ENCODE measurements at places on chromosomes 16 and 17.

DNA sequence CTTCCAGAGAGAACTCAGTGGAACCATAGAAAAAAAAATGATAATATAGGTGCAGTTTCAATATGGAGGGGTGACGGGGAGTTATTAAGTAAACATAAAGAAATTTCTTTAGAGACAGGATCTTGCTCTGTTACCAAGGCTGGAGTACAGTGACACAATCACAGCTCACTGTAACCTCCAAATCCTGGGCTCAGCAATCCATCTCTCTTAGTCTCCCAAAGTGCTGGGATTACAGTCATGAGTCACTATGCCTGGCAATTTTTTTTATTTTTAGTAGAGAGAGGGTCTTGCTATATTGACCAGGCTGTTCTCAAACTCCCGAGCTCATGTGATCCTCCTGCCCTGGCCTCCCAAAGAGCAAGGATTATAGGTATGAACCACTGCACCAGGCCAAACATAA, 48.8 kb downstream of the NLRC5 start:
- H3K4me3 ChIP-seq: no peak overlapping the region
- no peaks in the 10 kb centered on the region for H3K4me1 ChIP-seq
- no peak overlapping the region for H3K27ac ChIP-seq
- DNase-seq: no peak
- no peaks in the 10 kb centered on the region for H3K27me3 ChIP-seq

GRCh38 chr17:12996941-12997340, 20.9 kb downstream of the ELAC2 start:
- no peaks in the 10 kb centered on the region for H3K4me1 ChIP-seq
- no peaks in the 10 kb centered on the region for H3K27me3 ChIP-seq
- DNase-seq: no peak

GRCh38 chr16:1112506-1113184, 16.6 kb upstream of the C1QTNF8 start:
- no peaks in the 10 kb centered on the region for H3K36me3 ChIP-seq
- no peak overlapping the region for H3K4me3 ChIP-seq
- H3K27ac ChIP-seq: no peak overlapping the region
- DNase-seq: no peak

DNA sequence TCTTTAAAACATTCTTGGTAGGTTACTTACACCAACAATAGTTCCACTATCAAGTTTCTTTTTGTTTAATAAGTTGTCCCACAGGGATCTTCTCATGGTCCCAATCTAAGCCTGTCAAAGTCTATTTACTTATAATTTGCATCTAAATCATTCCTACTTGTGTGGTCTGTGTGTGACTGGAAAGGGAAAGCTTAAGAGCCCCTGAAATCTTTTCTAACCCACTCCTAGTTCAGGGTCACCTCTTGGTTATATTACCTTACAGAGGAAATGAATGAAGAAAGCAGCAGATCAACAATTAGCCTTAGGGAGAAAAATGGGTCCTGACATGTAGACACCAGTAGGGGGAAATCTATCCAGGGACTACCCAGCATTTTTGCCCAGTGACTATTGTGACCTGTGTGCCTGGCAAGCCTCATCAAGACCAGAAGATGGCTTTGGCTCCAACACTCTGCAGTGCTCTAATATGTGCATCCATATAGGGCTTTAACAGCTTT, 110.4 kb upstream of the HAS3 start:
- H3K4me1 ChIP-seq: no peaks in the 10 kb centered on the region
- H3K27me3 ChIP-seq: no peaks in the 10 kb centered on the region
- DNase-seq: no peak
- no peak overlapping the region for H3K4me3 ChIP-seq
- no peaks in the 10 kb centered on the region for H3K36me3 ChIP-seq

DNA sequence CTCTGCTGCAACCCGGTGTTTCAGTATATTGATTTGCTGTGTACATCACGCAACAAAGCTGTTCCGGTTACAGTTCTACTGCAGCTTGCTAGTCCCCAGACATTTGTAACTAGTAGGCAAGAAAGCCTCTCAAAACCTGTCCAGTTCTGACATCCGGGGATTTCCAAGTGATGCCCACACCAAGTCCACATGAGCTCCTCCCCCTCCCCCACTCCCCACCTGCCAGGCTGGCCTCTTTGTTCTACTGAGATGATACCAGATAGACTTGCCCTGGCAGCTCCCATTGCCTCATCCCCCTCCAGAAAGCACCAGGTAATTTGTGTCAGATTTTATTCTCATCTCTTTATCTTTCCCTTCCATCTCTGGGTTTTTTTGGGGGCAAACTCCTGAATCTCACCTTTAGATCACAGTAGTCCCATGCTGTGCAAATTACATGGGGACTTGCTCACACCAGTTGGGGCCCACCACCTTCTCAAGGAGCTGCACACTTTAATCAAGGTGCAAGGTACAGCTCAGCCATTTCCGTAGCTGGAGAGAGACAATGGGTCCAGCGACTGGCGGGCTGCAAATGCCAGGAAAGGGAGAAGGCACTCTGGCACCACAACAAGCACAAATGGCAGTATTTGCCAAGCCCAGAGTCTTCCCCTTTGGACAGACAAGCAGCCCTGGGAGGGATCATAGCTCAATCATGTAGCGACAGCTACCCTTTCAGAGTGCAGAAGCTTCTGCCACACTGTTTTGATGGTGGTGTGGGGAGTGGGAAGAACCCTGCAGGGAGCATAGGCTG, 183.1 kb downstream of the CYLD start:
- H3K4me3 ChIP-seq: no peak overlapping the region
- H3K36me3 ChIP-seq: no peaks in the 10 kb centered on the region
- no peaks in the 10 kb centered on the region for H3K27me3 ChIP-seq
- H3K4me1 ChIP-seq: no peaks in the 10 kb centered on the region

- no peaks in the 10 kb centered on the region for H3K27me3 ChIP-seq
- no peak overlapping the region for H3K27ac ChIP-seq
- H3K4me3 ChIP-seq: no peak overlapping the region
- no peak for DNase-seq
Observed at GRCh38 chr16:79217375-79218011, 383.0 kb downstream of the MAF start.

DNA sequence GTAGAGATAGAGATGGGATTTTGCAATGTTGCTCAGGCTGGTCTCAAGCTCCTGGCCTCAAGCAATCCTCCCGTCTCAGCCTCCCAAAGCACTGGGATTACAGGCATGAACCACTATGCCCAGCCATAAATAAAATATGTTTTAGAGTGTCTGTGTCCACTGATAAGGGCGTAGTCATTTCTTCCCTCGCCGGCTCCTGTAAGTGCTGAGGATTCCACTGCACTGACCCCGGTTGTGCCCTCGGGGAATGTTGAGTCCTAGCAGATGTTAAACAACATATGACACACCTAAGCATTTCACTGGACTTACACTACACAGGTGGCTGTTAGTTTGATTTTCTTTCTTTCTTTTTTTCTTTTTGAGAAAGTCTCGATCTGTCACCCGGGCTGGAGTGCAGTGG, 5.6 kb upstream of the SHMT1 start:
- no peak overlapping the region for H3K27ac ChIP-seq
- H3K4me1 ChIP-seq: no peaks in the 10 kb centered on the region
- H3K27me3 ChIP-seq: no peaks in the 10 kb centered on the region
- no peak overlapping the region for H3K4me3 ChIP-seq
- no peaks in the 10 kb centered on the region for H3K36me3 ChIP-seq

- no peak overlapping the region for H3K27ac ChIP-seq
- no peaks in the 10 kb centered on the region for H3K4me1 ChIP-seq
- H3K4me3 ChIP-seq: no peak overlapping the region
- H3K27me3 ChIP-seq: no peaks in the 10 kb centered on the region
Observed at GRCh38 chr16:9357829-9358228, 266.4 kb downstream of the HAPSTR1 start.
